Subcutaneous preadipocyte (primary cell): ENCODE measurements at places on chromosomes 16 and 17. TPM values are rescaled to one million over a fixed set of nuclear protein-coding genes. Genes with fewer than 3 reads are reported as not detected.

The SLC52A1 gene
- total RNA-seq: under 0.01 TPM in 1 of 2 replicates, not detected in the other

The SOX15 gene
- total RNA-seq: 0.20 TPM in 1 of 2 replicates, not detected in the other

The DPEP3 gene
- total RNA-seq: not detected in 2 replicates

The TNFRSF13B gene
- not detected in 2 replicates for total RNA-seq

The TBX4 gene
- total RNA-seq: under 0.01 TPM in 2 replicates

The POLDIP2 gene
- total RNA-seq: 80.5 and 81.9 TPM in 2 replicates

The STH gene
- not detected in 2 replicates for total RNA-seq

The ACSM5 gene
- total RNA-seq: 0.78 and 8.5 TPM in 2 replicates

The CLEC10A gene
- not detected in 2 replicates for total RNA-seq
